Esophagus squamous epithelium (tissue), 5 donors: ENCODE measurements at places on chromosomes 3 and 15. TPM values are rescaled to one million over a fixed set of nuclear protein-coding genes. Genes with fewer than 3 reads are reported as not detected.

Gene CLASP2
- 40.7 TPM for total RNA-seq

Gene OR5K2
- total RNA-seq: not detected

Gene PPP1R14D
- not detected for total RNA-seq

DNA sequence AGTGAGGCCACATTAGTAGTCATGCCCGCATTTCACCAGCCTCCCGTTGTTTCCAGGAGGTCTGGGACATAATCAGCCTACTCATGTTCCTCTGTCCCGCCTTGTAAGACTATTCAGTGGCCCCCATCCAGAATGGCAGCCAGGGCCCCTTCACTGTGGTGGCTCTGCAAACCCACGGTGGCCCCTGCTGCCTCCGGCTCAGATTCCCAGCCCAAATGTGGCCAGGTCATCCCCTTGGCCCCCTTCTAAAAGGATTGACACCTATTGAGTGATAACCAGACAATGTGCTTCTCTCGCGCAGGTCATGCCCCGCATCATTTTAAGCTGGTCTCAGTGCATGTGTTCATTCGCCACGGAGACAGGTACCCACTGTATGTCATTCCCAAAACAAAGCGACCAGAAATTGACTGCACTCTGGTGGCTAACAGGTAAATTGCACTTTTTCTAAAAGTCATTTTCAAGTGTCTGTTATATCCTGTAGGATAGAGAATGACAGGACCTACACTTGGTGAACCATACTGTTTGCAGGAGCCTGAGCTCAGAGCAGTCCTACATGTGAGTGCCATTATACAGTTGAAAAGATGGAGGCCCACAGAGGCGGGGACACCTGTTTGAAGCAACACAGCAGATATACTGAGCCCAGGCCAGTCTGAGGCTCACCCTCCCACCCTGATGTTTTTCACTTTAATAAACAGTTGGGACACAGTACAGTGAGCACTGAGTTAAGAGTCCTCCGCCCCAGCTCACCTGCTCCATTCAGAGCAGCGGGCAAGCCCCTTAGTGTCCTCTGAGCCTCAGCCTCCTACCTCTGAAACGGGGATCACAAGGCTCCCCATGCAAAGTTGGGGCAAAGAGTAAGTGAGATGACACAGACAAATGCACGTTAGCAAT is 47.7 kb downstream of the PXYLP1 start:
- H3K27me3 ChIP-seq: no peaks in the 10 kb centered on the region
- no peak overlapping the region for H3K4me3 ChIP-seq
- H3K36me3 ChIP-seq: no peaks in the 10 kb centered on the region
- no peaks in the 10 kb centered on the region for H3K4me1 ChIP-seq

GRCh38 chr15:92848852-92849598 is 51.1 kb upstream of the CHD2 start:
- no peaks in the 10 kb centered on the region for H3K36me3 ChIP-seq
- no peaks in the 10 kb centered on the region for H3K27me3 ChIP-seq
- H3K4me1 ChIP-seq: no peaks in the 10 kb centered on the region
- no peak overlapping the region for H3K4me3 ChIP-seq
- H3K27ac ChIP-seq: no peak overlapping the region

- H3K27ac ChIP-seq: no peak overlapping the region
- H3K36me3 ChIP-seq: no peaks in the 10 kb centered on the region
- H3K4me1 ChIP-seq: peaks cover 20% of the 10 kb centered on the region
- H3K4me3 ChIP-seq: no peak overlapping the region
- DNase-seq: no peak
- H3K27me3 ChIP-seq: no peaks in the 10 kb centered on the region
Observed at GRCh38 chr3:155742349-155742965, 2.4 kb downstream of the PLCH1 start.

GRCh38 chr3:39313289-39313688 is 16.2 kb upstream of the CCR8 start:
- no peak overlapping the region for H3K4me3 ChIP-seq
- no peaks in the 10 kb centered on the region for H3K27me3 ChIP-seq
- DNase-seq: no peak
- no peaks in the 10 kb centered on the region for H3K36me3 ChIP-seq
- H3K4me1 ChIP-seq: no peaks in the 10 kb centered on the region

DNA sequence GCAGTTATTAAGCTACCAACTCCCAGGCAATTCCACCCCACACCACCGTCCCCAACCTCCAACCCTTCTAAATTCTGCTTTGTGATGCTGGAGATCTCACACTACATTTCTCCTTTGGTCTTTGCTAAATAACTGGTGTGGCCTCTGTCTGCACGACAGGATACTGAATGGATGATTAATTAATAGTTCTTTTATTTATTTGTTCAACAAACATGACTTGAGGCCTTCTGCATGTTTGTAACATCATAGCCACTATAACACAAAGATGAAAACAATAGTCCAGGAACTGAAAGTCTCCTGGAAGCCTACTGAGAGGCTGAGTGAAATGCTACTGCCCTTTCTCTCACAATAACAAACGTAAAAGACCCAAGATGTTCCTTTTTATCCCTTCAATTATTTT is 609.5 kb upstream of the UBE2E2 start:
- no peaks in the 10 kb centered on the region for H3K36me3 ChIP-seq
- no peaks in the 10 kb centered on the region for H3K4me1 ChIP-seq
- no peak overlapping the region for H3K4me3 ChIP-seq
- DNase-seq: no peak
